ENCODE measurements at places on chromosomes 2 and 18.

DNA sequence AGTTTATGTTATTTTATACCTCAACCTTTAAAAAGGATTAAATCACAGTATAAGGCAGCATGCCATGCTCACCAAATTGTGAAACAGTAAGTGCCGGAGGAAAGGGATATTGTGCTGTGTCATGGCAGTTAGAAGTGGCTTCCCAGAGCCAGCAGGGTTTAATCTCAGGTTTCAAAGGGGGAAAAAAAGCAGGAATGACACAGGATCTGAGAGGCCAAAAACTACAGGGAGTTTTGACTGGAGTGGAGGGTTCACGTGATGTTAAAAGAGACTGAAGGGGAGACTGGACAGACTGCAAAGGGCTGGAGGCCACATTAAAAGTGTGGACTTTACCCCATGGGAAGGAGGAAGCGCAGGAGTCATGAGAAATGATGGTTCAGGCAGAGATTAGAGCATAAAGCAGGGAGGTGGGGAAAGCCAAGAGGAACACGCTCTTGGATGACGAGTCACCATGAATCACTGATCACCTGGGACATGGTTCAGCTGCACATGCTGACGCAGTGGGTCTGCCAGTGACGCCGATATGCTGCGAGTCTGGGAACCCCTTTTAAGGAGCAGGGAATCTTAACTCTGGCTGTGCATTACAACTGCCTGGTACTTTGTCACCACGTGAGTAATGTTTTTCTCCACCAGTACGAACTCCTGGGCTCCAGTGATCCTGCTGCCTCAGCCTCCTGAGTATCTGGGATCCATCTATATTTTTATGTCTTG lies 6.1 kb downstream of the CHMP1B start:
- peak; percentile 100 for DNase-seq

DNA sequence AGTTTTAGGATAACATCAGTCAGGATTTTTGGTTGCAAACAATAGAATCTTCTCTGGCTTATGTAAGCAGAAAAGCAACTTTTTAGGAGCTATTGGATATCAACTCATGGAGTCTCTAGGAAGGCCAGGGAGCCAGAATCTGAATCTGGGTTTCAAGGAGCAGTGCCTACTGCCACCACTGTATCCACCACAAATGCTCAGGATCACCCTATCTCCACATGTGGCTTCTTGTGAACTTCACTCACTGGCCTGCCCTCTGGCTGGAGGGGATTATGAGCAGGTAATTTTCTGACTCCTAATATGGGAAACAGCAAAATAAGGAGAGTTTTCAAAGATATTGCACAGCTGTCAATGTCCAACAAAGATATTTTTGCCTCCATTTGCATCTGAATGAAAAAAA lies 142.9 kb downstream of the PKP4 start:
- no peak for DNase-seq

DNA sequence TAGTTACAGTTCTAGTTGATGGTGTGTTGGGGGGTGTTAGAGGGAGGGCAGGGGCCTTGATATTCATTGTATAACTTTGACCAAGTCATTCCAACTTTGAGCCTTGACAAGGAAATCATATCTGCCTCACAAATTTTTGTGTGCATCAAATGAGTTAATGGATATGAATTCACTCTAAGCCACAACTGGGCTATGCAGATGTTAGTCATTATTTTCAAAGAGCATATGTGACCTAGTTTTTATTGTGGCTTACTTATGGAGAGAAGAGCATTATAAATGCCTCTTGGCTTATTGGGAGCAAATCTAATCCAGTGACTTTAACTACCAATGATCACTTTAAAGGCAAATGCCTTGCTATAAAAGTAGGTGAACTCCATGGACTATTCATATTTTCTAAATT lies 250.2 kb downstream of the LPIN1 start:
- no peak for DNase-seq

DNA sequence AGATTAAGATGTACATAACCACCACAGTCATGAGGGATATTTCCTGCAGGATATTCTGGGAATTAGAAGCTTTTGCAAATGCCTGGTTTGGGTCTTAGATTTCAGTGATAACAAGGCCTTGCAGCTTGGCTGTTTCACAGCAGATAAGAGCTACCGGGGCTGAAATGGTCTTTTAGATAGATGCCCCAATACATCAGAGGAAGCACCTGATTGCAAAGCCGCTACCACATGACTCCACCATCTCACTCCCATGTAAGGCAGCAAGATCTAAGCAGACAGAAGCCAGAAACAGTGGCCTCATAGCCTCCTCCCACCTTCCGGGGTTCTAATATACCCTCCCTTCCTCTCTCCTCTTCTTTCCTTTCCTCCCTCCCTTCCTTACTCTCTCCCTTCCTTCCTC lies 31.1 kb upstream of the EPG5 start:
- no peak for DNase-seq

- DNase-seq: no peak
Measured at GRCh38 chr2:31922542-31923408, 88.0 kb downstream of the MEMO1 start.

Data from brain pericyte (primary cell).